ENCODE measurements at places on chromosomes 3 and 15.

DNA sequence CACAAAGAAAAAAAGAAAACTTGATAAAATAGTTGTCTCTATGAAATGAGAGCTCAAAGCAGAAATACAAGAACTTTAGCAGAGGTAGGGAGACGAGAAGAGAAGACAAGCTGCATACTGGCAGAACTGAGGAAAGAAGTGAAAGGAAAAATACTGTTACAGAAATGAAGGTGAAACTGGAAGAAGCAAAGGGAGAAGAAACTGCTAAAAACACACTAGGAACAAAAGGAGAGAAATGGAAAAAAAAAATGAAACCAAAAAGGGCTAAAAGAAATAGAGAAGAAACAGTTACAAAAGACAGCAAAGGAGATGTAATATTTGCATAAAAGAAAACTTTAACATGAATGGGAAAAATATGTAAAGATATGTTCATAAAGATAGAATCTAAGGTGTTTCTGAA is 27.3 kb upstream of the ANPEP start:
- DNase-seq = no peak

GRCh38 chr15:61256231-61256630 is 27.1 kb upstream of the RORA start:
- DNase-seq = no peak

- no peak for DNase-seq
Observed at GRCh38 chr15:71592203-71592602, 218.2 kb upstream of the NR2E3 start.

- no peak for DNase-seq
Observed at GRCh38 chr15:48650931-48651330, 5.4 kb upstream of the FBN1 start.

DNA sequence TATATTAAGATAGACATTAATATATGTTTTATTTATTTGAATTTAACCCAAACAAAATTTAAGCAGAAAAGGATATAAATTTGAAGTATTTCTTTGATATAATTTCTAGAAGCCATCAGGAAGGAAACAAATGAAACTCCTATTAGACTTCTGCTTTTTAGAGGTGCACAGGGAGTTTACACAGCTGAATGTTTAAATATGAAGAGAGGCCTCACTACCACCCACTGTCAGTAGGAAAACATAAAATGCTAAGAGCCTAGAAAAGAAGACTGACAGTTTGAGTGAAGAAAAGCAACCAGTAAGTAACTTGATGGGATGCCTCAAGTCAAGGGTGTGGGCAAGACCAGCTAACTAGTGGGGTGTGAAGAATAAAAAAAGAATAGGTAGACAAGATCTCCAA is 19.7 kb downstream of the PLSCR2 start:
- DNase-seq = no peak

- no peak for DNase-seq
Observed at GRCh38 chr15:56981160-56981559, 62.7 kb downstream of the TCF12 start.

DNA sequence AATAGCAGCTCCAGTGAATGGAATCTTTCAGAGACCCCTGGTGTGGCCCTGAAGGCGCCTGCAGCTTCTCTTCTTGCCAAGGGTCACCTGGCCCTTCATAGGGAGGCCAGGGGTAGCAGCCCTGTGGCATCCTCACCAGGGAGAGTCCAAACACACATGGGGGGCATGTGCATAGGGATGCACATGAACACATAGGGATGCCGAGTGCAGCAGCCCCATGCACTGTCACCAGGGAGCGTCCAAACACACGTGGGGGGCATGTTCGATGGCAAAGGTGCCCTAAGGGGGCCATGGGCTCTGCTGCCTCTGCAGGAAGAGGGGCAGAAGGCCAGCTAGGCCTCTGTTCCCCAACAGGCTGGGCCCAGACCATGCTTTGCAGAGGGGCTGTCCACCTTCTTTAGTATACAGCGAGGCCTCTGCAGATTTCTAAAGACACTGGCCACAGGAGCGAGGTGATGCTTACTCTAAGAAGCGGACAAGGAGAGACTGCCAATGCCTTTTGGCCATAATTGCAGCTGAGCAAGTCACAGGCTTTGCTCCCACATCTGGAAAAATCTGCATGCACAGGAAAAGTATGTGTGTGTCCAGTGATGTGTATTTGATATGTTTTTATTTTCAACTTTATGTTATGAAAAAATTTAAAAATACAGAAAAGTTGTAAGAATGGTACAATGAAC is 21.0 kb downstream of the ANAPC13 start:
- DNase-seq = no peak

DNA sequence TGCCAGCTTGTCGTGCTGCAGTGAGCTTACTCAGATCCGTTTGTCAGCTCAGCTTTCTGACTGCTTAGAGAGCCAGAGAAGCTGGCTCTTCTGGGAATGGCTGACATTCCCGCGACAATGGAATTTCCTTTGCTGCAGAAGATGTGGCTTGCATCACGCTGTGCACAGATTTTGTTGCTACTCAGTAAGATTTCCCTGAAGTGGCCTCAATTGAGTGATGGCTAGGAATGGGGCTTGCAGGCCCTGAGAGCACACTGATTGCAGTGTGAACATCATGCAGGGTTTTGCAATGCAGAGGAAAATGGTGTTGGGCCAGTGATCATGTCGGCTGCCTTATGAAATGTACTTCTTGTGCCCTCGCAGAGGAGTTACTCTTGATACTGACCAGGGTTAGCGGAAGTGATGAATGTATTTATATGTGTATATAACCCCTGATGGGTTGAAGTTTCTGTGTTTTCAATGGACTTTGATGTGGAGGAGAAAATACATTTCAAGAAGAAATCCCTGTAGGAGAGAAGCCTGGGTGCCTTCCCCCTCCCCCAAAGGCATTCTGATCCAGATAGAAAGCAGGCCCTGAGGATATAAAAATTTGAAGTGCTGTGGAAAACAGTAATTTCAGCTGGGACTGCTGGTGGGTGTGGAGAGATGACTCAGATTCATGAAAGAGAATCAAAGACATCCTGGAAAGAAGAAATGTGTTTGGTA is 102.5 kb upstream of the PDZRN3 start:
- no peak for DNase-seq

DNA sequence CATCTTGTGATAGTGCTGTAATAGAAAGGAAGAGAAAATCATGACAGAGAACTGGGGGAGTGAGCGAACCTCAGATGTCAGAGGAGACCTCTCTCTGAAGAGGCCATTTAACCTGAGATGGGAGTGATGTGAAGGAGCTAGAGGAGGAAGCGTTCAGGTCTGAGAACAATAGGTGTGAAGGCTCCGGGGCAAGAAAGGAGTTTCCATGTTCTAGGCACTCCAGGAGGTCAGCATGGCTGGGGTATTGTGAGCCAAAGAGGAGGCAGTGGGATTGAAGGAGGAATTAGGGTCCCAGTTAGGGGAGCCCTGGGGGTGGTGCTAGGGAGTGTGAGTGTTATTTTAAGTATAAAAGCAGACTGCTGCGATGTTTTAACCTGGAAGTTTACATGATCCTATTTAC is 8.8 kb upstream of the FILIP1L start:
- no peak for DNase-seq

DNA sequence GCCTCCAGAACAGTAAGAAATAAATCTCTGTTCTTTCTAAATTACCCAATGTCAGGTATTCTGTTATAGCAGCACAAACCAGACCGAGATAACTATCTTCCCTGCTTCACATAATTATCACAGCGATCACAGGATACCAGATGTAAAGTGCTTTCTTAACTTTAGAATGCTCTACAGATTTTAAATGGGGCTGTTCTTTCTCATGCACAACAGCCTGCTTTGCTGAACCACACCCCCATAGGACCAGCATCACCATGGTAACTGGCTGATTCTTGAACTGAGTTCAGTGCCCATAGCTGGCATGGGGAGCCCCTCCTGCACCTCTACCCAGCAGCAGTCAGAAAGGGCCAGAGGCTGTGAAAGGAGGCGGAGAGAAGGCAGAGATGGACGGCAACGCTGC is 7.8 kb downstream of the CD80 start:
- no peak for DNase-seq

DNA sequence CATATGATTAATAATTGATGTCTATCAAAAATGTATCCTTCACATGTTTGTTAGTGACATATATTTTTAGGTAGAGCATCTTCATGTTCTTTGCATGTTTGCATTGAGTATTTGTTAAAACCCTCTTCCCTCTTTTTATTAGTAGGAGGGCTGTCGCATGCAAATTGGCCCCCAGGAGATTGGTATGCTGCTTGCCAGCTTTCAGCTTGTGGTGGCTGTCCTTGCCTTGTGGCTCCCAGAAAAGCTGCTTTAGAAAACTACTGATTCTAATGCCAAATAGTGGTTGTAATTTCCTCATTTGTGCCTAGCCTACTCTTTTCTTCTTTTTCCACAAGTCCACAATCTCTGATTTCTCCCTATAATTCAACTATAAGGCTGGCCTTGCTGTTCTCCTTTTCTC is 886.8 kb downstream of the VGLL3 start:
- DNase-seq = no peak

All from RWPE2 (cell line).